ENCODE measurements at places on chromosomes 1 and 21.

GRCh38 chr1:1921459-1921862 lies 2.4 kb upstream of the TMEM52 start:
- DNase-seq, result no peak

DNA sequence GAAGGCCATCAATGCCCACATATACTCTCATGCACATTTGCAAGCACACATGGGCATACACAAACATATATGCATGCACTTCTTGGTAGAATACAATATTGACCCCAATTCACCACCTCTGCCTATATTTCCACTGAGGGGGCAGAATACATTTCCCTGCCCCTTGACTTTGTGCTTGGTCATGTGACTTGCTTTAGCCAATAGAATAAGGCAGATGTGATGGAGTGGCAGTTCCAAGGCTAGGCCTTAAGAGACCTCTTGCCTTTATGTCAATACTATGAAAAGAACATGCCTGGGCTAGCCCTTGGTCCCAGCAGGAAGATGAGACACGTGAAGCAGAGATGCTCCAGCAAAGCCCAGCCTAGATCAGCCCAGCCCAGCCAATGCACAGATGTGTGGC lies 66.0 kb upstream of the GRIK3 start:
- DNase-seq, result no peak

DNA sequence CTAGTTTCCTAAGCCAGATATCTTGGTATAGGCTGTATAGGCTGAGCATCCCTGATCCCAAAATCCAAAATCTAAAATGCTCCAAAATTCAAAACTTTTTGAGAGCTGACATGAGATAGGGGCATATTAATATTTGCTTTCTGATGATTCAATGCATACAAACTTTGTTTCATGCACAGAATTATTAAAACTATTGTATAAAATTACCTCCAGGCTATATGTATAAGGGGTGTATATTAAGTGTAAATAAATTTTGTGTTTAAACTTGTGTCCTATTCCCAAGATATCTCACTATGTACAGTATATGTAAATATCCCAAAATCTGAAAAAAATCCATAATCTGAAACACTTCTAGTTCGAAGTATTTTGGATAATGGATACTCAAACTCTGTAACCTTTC lies 2.6 kb downstream of the WDR64 start:
- no peak for DNase-seq

- DNase-seq, result no peak
These were observed 105.9 kb downstream of the PCP4 start for GRCh38 chr21:39972976-39973770.

GRCh38 chr21:35905963-35906345 lies 154.4 kb downstream of the SETD4 start:
- no peak for DNase-seq
